ENCODE measurements at places on chromosomes 4 and X.

DNA sequence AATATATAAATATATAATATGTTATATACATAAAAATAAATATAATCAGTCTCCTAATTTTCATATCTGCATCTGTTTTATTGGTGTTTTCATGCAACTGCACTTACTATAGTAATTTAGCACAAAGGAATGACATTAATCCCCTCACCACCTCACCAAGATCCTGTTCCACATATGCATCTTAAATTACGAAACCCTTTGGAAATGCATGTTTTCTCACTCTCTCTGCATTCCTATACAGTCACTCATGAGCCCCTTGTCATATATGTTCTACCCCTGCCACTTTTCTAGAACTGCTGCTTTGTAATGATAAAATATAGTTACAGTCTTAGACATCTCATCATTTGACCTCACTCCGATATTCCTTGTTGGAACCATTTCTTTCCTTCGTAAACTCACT is 728.7 kb upstream of the SLIT2 start:
- no peak for DNase-seq

GRCh38 chr4:154329939-154330338 is 161.7 kb downstream of the DCHS2 start:
- no peak for DNase-seq

GRCh38 chrX:74922922-74923543 is 2.2 kb downstream of the NEXMIF start:
- no peak for DNase-seq

GRCh38 chr4:183384516-183384915 is 59.9 kb upstream of the CDKN2AIP start:
- no peak for DNase-seq

- DNase-seq: no peak
These were observed 44.2 kb downstream of the DLG3 start for GRCh38 chrX:70488856-70489255.

- no peak for DNase-seq
These were observed 89.4 kb upstream of the HPF1 start for GRCh38 chr4:169847171-169847570.

GRCh38 chr4:30865691-30866090 is 145.5 kb downstream of the PCDH7 start:
- DNase-seq: no peak

GRCh38 chr4:155941820-155942219 is 11.8 kb downstream of the CTSO start:
- no peak for DNase-seq

- DNase-seq: no peak
These were observed 20.0 kb downstream of the TAPT1 start for GRCh38 chr4:16206301-16206700.

DNA sequence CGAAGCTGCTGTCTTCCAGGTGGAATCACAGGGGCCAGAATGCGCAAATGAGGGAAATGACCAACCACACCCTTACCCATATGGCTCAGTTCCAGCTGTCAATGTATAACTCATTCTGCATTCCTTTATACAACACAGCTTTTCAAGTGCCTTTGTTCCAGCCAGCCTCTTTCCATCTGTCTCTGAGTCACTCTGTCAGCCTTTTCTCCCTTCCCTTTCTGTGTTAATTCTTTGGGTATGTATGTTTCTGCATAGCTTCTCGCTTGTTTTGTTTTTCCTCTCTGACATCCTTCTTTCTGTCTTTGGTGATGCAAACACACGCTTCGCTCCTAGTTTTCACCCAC is 54.5 kb downstream of the RS1 start:
- no peak for DNase-seq

DNA sequence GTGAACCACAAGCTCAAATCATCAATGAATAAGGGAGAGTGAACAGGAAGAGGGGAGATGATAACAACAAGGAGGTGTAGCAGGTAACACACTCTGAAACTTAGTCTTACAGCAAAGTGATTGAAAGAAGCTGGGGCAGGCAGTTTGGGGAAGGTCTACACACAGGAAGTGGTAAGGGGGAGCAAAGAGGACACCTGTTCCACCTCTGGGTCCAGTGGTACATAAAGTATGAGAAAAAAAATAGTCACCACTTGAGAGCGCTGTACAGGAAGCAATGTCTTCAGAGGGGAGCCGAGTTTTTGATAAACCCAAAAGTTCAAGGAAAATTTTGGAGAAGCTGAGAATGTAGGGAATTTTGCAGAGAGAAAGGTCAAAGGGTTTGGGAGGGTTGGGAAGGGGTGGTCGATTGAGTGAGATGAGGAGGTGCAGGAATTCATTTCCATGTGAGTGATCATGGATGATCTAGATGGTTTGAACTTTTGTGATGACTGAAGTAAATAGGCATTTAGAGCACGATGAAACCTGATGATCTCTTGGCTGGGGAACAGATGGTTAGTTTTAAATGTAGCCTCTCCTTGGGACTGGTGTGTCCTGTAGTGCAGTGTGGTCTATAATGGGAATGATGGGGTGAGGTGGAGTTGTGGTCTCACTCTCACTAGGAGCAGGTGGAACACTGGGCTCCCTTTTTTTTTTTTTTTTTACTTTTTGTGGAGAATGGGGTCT is 142.0 kb downstream of the RBMX2 start:
- DNase-seq: no peak

- DNase-seq: no peak
These were observed 37.6 kb downstream of the ARFIP1 start for GRCh38 chr4:152817331-152817730.

GRCh38 chr4:70954032-70954431 is 39.4 kb upstream of the DCK start:
- no peak for DNase-seq

GRCh38 chrX:41108463-41109205 is 23.4 kb downstream of the USP9X start:
- no peak for DNase-seq

GRCh38 chrX:134718966-134719317 is 60.7 kb upstream of the PLAC1 start:
- peak; percentile 37 for DNase-seq

DNA sequence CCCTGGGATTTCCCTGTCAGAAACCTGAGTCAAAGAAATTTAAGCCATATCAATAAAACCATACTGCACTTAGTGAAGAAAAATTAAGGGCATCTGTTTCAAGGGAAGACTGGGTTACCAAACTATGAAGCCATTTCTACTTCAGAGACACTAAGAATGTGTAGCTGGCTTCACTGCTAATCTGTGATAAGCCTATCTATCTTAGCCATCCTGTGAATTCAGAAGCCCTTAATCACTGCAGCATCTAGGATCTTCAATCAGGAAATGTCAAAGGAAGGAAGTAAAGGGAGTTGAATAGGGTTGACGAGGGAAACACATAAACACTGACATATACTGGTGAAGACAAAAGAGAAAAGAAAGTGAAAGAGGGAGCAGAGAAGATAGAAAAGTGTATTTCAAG is 777.6 kb upstream of the DIAPH2 start:
- no peak for DNase-seq
